ENCODE measurements at places on chromosomes 12 and 14. TPM values are rescaled to one million over a fixed set of nuclear protein-coding genes. Genes with fewer than 3 reads are reported as not detected.
A peak's percentile ranks its signal among the peaks of the same experiment; 100 is the strongest.

DNA sequence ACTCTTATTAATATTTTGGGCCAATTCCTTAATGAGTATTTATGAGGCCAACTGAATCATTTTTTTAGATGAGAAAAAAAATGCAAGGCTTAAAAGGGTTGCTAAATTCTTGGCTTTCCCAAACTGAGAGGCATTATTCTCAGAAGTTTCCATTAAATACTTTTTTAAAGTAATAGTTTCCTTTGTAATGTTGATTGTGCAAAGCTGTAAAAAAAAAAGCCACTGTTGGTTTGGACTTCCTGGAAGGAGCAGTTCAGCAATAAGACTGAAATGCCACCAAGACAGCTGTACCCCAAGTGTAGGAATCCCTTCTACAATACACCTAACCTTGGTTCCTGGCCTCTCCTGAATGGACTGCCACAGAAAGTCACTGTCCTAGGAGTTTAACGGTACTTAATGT lies 231.3 kb downstream of the MON2 start:
- DNase-seq, result no peak

DNA sequence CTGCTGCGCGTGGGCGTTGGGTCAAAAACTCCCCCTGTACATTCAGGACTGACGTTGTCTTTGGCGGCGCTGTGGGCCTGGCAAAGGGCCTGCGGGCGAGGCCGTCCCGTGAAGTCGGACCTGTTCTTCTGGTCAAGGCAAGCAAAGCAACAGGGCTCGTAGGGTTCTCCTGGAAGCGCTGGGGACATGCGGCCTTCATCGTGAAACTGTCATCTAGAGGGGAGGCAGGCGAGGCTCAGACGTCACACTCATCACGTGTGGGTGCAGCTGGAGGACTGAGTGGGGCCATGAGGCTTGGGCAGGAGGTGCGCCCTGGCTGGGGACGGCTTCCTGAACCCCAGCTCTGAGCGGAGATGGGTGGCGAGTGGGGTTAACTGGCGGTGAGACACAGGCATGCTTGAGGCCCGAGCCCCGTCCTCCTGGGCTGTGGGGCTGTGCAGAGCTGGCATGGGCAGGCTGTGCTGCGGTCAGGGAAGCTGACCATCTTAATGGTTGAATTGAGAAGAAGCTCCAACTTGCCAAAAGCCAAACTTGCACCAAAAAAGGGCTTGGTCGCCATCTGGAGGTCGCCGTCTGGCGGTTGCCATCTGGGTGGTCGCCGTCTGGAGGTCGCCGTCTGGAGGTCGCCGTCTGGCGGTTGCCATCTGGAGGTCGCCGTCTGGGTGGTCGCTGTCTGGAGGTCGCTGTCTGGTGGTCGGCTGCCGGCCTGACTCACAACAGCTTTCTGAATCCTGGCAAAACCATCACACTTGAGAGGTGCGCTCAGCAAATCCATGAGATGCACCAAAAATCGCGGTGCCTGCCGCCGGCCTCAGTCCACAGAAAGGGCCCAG lies 66.2 kb downstream of the NOC4L start:
- DNase-seq, result no peak

CLEC4D gene
- polyA plus RNA-seq, result not detected

DNA sequence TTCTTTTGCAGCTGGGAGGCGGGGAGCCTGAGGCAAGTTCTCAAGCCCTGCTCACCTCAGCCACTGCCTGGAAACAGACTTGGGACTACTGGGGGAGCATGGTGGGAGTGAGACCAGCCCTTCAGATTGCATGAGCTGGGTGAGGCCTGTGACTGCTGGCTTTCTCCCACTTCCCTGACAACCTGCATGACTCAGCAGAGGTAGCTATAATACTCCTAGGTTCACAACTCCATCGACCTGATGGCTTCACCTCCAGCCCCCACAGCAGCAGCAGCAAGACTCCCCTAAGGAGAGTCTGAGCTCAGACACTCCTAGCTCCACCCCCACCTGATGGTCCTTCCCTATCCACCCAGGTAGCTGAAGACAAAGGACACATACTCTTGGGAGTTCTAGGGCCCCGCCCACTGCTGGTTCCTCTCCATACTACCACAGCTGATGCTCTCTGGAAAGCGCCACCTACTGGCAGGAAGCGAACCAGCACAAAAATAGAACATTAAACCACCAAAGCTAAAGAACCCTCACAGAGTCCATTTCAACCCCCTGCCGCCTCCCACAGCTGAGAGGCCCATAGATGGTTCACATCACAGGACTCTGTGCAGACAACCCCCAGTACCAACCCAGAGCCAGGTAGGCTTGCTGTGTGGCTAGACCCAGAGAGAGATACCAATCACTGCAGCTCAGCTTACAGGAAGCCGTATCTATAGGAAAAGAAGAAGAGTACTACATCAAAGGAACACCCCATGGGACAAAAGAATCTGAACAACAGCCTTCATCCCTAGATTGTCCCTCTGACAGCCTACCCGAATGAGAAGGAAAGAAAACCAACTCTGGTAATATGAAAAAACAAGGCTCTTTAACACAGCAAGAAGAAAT lies 68.7 kb downstream of the RPAP3 start:
- peak; percentile 5 for DNase-seq
